Foreskin melanocyte (primary cell): ENCODE measurements at places on chromosomes 3 and 15.

GRCh38 chr3:53153980-53154379 lies 7.0 kb upstream of the PRKCD start:
- no peak for DNase-seq

- no peak for DNase-seq
These were observed 40.5 kb downstream of the PGPEP1L start for GRCh38 chr15:98967096-98967495.

DNA sequence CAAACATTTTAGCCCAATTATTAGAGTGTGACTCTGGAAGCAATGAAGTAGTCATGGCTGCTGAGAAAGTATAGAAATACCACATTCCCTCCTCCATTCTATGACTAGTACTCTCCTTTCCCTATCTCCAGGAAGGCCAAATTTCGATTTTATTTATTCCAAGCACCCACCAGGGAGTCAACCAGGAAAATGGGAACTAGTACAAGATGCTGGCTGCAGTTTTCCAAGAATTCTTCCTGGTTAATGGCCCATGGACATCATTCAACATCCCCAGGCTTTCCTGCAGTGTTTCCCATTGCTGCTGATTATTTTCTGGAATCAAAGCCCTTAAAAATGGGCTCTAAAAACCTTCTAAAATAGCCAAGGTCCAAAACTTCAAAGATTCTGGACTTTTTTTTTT lies 247.9 kb upstream of the STT3B start:
- DNase-seq = no peak

GRCh38 chr3:58466899-58467563 lies 24.9 kb upstream of the KCTD6 start:
- DNase-seq = no peak

GRCh38 chr3:179943117-179943880 lies 93.4 kb downstream of the PEX5L start:
- DNase-seq = peak; percentile 64

DNA sequence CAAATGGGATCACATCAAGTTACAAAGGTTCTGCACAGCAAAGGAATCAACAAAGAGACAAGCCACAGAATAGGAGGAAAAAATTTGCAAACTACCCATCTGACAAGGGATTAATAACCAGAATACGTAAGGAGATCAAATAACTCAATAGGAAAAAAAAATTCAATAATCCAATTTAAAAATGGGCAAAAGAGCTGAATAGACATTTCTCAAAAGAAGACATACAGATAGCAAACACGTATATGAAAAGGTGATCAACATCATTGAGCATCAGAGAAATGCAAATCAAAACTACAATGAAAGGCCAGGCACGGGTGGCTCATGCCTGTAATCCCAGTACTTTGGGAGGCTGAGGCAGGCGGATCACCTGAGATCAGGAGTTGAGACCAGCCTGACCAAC lies 23.5 kb upstream of the CPEB1 start:
- DNase-seq = no peak

GRCh38 chr3:158221426-158221825 lies 111.5 kb downstream of the RSRC1 start:
- DNase-seq = no peak

GRCh38 chr3:67045711-67046465 lies 47.8 kb downstream of the KBTBD8 start:
- DNase-seq = no peak

DNA sequence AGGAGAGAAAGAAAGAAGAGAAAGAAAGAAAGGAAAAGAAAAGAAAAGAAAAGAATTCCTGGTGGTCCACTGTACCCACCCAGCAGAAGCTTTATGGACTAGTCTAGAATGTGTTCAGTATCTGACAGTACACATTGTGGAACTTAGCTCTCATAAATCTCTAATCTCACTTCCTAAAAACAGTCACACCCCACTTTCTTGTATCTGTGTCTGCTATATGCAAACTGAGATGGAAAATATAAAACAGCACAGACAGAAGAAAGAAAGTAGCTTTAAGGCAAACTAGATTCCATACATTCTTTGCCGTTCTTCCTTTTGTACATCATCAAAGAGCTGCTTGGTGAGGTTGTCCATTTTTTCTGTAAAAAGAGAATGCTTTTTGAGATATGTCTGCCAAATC lies 41.1 kb upstream of the GNB5 start:
- DNase-seq = peak; percentile 82

- no peak for DNase-seq
These were observed 124.6 kb downstream of the AKAP13 start for GRCh38 chr15:85504749-85505676.

DNA sequence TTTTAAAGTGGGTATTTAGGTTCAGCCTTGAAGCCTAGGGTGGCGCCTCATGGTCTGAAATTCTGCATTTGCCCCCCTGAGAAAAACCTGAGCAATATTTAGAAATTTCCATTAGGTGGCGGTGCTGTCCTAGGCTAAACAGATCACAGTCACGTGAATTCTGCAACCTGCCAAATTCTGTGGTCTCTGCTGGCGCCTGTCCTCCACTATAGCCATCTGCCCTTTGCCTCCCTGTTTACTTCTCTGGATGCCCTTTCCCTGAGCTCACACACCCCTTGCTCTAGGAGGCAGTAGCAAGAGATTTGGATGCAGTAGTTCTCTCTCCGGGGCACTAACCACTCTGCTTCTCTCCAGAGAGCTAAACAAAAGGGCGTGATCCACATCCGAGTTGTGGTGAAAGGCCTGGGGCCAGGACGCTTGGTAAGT lies 9.1 kb downstream of the MRPS11 start:
- DNase-seq = peak; percentile 15

GRCh38 chr3:11560746-11561145 lies 83.0 kb downstream of the VGLL4 start:
- no peak for DNase-seq

DNA sequence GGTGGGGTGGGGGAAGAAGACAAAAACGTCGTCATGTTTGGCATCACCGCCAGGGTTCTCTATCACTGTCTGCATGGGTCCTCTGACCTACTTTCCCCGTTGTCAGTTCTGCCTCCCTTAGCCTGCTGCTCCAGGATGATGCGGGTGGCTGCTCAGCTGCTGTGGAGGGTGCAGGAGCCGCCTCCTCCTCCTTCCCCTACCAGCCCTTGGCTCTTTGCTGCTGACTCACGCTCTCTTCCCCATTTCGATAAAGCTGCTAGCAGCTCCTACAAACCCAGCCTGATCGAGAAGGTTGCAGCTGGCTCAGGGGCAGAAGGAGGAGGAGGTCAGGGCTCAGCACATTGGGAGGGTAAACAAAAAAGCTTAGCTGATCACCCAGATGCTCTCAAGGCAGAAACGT lies 49.5 kb upstream of the SEC13 start:
- no peak for DNase-seq

DNA sequence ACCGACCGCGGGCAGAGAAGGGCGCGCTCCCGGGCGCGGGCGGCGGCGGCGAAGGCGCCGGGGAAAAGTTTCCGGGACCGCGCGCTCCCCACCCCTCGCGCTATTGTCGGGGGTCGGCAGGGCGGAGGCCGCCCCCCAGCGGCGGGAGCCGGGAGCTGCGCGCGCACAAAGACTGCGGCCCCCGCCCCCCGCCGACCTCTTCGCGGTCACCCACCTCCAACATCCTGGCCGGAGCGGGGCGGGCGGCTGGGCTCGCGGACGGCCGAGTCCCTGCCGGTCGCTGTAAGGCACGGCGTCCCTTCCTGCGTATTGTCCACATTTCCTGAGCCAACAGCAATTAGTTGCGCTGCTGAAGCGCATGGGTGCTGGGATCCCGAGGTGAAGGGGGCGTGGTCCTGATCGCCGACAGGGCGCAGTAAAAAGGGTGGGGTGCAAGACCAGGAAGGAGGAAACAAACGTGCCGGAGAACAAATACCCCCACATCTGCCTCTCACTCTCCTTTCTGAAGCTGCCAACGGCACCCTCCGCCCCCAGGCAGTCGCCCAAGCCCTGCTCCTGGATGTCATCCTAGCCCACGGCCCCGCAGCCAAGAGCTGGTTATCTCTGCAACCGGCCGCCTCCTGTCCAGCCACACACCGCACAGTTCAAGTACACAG lies at the start of gene TMEM44:
Gene TMEM44, minus strand, starts transcription at position 71 of the 656 bp plus-strand sequence. CDS start 204 bp downstream, outside the sequence.
- peak; percentile 59 for DNase-seq

- DNase-seq = peak; percentile 88
These were observed 72.1 kb downstream of the IL1RAP start for GRCh38 chr3:190585805-190586630.

DNA sequence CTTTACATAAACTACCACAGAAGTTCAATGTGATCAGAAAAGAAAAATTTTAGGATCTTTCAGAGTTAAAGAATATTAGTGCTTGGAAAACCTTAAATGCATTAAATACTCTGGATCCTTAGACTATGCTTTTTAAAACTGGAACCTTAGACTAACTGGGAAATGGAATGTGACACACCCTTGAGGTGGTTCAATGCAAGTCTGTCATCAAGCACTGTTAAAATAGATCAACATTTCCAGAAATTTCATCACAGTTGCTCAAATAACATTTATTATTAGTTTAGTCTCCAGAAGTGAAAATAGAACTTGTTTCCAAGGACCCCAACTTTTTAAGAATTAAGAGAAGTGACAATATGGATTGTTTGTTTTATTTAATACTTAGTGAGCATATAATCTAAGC lies 71.8 kb downstream of the GAP43 start:
- no peak for DNase-seq

DNA sequence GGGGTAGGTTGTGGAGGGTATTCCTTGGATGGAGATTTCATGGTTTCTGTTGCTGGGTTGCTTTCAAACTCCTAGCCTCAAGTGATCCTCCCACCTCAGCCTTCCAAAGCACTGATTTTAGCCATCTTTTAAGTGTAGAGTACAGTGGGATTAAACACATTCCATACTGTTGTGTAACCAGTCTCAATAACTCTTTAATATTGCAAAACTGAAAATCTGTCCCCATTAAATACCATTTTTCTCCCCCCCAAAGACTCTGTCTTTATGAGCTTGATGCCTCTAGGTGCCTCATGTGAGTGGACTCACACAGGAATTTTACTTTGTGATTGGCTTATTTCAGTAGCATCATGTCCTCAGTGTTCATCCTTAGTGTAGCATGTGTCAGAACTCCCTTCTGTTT lies 74.7 kb upstream of the ATP10A start:
- no peak for DNase-seq

DNA sequence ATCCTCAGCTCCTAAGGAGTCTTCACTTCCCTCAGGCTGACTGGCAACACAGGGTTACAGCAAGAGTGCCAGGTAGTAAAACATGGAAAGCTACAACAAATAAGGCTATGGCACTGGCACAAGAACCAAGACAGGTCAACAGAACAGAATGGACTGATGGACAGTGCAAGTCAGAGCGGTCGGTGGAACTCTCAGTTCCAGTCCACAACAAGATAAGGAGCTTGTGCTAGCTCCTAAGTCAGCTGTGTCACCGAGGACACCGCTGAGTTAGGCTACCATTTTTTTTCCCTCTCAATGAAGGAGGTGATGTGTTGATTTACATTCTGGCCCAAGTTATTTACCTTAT lies 55.9 kb upstream of the LIMD1 start:
- no peak for DNase-seq

DNA sequence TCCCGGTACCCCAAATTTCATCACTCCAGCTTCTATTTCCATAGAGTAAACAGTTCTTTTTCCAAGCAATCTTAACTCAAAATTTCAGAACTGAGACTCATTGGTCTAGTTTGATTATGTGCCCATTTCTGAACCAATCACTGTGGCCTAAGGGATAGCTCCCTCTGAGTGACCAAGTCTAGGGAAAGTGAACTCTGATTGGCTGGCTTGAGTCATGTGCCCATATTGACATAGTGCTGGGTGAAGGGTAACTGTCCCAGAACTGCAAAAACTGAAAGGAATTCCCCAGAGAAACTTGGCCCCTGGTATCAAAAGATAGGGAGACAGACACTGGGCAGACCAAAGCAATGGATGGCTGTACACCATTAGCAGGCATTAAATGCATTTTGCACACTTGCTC lies 171.2 kb upstream of the WNT5A start:
- DNase-seq = no peak

DNA sequence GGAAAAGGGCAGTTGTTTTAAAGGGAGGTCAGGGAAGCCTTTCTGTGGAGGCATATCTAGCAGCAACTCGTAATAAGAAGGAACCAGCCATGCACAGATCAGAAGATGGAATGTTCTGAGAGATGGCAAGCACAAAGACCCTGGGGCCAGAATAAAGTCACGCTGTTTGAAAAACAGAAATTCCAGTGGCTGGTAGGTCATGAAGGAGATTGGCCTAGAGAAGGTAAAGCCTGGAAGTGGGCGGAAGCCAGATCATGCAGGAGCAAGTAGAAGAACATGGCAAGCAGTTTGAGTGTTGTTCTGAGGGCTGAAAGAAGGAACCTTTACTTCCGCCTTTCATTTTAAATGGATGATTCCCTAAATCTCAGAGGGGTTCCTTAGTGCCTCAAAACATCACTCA lies 208.1 kb upstream of the PPP2R3A start:
- no peak for DNase-seq

DNA sequence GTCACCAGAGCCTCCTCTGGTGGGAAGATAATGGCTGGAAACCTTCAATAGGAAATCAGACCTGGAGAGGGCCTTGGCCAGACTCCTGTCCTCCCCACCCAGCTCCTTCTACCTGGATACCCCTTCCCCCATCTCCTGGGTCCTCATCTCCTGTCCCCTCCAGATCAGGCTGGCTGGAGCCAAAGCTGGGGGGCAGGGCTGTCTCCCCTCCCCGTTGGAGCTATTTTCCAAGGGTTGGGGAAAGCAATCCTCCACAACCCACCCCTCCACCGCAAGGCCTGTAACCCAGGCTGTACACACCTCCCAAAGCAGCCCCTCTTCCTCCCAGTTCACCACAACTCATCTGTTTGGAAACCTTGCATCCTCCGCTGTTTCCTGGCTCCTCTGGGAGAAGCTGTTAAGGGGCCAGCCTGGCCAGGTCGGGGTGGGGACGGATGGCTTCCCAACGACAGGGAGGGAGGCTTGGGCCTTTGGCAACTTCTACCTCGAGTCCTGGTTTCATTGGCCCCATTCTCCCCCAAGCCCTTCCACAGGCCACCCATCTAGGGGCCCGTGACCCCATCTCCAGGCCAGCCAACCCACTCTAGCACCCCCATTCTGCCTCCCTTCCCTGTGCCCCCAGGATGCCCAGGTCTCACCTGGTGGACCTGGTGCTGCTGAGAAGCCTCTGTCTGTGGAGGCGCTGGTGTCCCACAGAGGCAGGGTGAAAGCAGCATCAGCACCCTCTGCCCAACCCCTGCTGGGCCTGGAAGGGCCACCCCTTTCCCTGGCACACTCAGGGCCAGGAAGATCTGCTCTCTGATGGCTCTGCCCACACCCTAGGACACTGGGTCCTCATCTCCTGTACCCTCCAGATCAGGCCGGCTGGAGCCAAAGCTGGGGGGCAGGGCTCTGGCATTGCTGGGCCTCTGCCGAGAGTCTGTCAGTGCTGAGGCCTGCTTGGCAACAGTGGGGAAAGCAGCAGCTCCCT lies 22.1 kb upstream of the GOLGA6C start:
- DNase-seq = no peak

- no peak for DNase-seq
These were observed 116.7 kb upstream of the CGNL1 start for GRCh38 chr15:57259568-57260040.

- no peak for DNase-seq
These were observed 126.7 kb downstream of the LPP start for GRCh38 chr3:188280627-188281026.

GRCh38 chr3:153216928-153217327 lies 54.9 kb downstream of the RAP2B start:
- DNase-seq = no peak

GRCh38 chr3:37622999-37623883 lies 238.4 kb upstream of the CTDSPL start:
- no peak for DNase-seq

- DNase-seq = no peak
These were observed at the start of gene FAM3D for GRCh38 chr3:58666683-58667082. TSS of gene FAM3D (minus strand) at chr3:58666774. CDS start at chr3:58655563, 11,211 bp downstream.

- DNase-seq = no peak
These were observed 300.2 kb downstream of the OTOL1 start for GRCh38 chr3:161796780-161797179.

- no peak for DNase-seq
These were observed 196.6 kb downstream of the KCNMB2 start for GRCh38 chr3:178732824-178733223.
